ENCODE measurements at places on chromosomes 1 and 21.
A peak's percentile ranks its signal among the peaks of the same experiment; 100 is the strongest.

- no peak for DNase-seq
Observed at GRCh38 chr1:217526636-217527035, 104.3 kb downstream of the GPATCH2 start.

GRCh38 chr1:116256286-116256649, 116.8 kb upstream of the ATP1A1 start:
- no peak for DNase-seq

DNA sequence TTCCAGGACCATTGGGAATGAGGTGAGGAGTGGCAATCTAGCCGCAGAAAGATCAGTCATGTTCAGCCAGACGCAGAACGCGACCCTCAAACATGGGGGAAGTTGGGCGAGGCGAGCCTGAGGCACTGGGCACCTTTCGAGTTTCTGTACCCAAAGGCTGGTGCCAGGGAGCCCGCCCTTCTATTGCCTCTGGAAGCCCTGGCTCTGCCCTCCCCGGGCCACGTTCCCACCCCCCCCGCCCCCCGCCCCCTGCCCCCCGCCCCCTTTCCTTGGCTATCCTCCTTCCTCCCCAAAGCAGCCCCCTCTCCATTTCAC, 2.2 kb upstream of the ZBTB7B start:
- peak; percentile 69 for DNase-seq

GRCh38 chr1:46489169-46489637, 433 bp upstream of the DMBX1 start:
- no peak for DNase-seq

DNA sequence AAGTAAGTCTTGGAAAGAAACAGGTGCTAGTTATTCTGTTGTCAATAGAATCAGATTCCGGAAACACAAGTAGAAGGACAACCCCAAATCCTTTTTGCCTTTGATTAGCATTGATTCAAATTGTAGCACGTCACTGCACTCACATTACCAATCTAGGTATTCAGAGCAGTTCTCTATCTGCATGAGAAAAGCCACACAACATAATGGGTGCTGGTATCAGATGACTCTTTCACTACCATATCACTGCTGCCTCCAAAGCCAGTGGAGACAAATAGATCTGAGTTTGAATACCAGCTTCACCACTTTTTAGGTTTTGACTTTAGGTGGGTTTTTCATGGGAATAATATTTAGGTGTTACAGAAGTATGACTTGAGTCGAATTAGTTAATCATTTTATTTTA, 38.9 kb downstream of the RTCA start:
- no peak for DNase-seq

DNA sequence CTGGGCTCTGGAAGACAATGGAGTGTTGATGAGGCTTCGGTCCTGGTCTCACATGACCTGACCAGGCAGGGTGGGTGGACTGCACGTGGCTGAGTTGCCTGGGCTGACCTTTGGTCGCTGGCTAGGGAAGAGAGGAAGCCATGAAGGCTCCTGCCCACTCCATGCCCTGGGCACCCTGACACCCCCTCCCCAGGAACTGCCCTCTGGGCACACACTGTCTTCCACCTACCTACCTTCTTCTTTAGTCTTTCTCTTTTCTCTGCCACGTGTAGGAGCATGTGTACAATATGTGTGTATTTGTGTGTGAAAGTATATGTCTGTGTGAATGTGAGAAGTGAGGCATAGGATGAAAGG, 15.1 kb downstream of the POU3F1 start:
- DNase-seq = no peak

GRCh38 chr1:41656068-41656467, 171.6 kb upstream of the EDN2 start:
- no peak for DNase-seq

GRCh38 chr1:105636052-105636451, 1420.4 kb upstream of the PRMT6 start:
- no peak for DNase-seq

- no peak for DNase-seq
Observed at GRCh38 chr1:61626816-61627215, 98.1 kb downstream of the TM2D1 start.

GRCh38 chr21:26965040-26965906, 1.6 kb downstream of the ADAMTS5 start:
- DNase-seq = peak; percentile 1

- DNase-seq = no peak
Observed at GRCh38 chr1:185229981-185230380, 73.0 kb downstream of the SWT1 start.

- no peak for DNase-seq
Observed at GRCh38 chr1:119147661-119148090, 7.2 kb upstream of the WARS2 start.

- no peak for DNase-seq
Observed at GRCh38 chr21:21952566-21952965, 954.4 kb downstream of the NCAM2 start.

DNA sequence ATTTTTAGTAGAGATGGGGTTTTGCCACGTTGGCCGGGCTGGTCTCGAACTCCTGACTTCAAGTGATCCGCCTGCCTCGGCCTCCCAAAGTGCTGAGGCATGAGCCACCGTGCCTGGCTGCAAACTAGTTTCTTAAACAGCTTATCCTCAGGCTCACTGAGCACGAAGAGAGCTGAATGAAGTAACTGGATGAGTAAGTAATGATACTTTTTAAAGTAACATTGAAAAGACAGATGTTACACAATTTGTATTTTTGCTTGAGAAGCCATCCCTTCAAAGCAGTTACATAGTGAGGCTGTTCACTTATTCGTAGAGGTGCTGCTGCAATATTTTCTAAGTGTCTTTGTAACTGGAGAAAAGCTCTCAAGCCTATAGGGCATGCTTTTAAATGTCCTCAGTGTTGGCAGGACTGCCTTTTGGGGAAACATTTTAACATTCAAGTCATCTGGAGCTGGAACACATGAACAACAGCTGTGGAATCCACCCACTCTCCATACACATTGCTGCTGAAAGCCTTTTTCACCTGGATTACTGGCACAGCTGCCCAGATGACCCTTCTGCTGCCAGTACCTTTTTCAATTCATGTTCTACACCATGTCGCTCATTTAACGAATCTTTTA, 2.7 kb upstream of the YBX1 start:
- DNase-seq = no peak

- DNase-seq = no peak
Observed at GRCh38 chr21:35257413-35257812, 208.3 kb upstream of the RUNX1 start.

- no peak for DNase-seq
Observed at GRCh38 chr1:230137337-230137815, 70.3 kb downstream of the GALNT2 start.

DNA sequence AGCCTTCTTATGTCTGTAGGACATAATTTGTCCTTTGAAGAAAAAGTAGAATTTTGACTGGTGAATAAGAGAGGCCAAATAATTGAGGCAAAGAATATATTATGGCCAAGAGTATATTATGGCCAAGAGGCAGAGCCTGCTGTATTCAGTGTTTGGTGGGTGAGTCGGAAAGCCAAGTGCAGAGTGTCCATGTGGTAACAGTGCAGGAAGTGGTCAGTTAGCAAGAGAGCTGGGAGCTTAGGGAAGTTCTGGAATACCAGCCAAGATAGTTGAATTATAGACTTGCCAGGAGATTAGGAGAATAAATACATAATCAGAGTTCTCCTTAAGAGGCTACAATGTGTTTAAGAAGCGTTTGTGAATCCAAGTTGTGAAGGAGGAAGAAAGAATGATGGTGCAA, 131.5 kb upstream of the LMO4 start:
- DNase-seq = no peak

- peak; percentile 50 for DNase-seq
Observed at GRCh38 chr1:221740369-221740992, 1.4 kb downstream of the DUSP10 start.

DNA sequence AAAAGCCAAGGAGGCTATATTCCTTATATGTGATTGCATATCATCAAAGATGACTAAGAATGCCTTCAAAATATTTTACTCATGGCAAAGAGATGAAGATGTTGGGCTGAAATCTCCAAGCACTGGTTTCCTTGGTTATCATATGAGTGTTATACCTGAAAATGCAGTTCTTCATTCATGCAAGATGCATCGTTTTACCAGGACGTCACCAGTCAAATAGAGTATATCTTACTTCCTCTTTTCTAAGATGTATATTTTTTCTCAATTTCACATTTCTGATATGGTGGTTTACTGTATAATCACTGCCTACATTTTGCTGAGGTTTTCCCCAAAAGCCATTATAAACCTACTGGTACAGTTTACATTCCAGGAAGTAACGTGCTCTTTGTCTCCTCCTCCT, 1085.7 kb downstream of the NCAM2 start:
- no peak for DNase-seq

DNA sequence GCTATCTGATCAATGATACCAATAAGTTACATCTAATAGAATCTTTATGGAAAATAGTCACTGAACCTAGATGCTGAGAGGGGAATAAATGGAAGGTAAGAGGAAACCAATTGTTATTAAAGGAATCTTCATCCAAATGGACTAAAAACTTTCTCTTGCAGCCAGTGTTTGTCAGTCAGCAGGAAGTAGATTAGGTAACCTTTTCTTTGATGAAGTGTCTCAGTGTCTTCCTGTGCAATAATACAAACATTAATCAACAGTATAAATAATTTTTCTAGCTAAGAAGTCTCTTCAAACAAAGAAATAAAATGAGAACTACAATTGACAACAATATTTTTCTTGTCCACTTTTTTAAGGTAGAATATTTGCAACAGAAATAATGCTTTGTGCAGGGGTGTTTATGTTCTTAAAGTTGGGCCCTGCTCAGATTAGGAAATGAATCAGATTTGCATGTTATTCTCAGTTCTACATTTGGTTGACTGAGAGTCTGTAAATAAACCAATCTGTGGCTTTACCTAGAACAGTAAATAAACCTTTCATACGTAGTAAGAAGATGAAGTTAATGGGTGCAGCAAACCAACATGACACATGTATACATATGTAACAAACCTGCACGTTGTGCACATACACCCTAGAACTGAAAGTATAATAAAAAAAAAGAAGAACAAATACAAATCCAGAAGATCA, 391.4 kb downstream of the MRPL39 start:
- no peak for DNase-seq

DNA sequence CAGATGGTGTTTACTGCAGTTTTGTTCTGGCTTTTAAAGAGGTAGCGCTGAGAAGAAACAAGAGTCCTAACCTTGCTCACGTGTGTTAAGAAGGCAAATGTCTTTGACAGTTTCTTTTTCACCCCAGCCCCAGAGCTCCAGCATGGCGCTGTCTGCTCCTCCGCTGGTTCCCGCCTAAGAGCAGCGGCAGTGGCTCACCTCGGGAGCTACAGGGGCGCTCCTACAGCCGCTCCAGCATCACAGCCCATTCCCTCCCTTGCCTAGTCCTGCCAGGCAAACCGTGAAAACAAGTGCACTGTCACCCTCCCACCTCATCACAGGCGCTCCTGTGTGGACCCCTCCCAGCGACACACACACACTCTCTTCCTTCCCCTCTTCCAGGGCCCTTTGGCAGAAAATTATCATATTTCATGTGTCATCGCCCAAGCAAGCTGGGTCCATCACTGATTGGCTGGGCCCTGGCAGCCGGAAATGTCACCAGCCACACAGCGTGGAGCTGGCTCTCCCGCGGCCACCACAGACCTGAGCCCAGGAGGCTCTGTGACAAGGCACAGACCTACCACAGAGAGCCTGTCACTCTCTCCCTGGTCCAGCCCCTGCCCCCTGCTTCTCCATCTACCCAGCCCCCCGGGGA, 1.2 kb upstream of the HIVEP3 start:
- DNase-seq = peak; percentile 69

DNA sequence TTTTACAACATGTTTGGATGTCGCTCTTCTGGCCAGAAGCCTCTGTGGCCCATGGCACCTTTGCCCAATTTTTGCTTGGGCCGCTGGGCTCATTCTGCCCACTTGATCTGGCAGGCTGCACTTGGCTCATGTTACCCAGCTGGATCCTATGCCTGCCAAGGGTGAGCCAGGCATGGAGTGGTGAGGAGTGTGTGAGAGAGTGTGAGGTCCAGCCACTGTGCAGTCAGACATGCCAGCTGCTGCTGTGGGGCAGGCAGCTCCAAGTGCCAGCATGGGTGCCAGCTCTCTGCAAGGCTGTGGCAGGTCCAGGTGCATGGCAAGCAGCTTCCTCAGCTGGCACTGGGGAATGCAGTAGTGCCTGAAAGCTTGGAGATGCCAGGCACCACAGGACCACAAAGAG, 71.0 kb downstream of the EBNA1BP2 start:
- DNase-seq = no peak

DNA sequence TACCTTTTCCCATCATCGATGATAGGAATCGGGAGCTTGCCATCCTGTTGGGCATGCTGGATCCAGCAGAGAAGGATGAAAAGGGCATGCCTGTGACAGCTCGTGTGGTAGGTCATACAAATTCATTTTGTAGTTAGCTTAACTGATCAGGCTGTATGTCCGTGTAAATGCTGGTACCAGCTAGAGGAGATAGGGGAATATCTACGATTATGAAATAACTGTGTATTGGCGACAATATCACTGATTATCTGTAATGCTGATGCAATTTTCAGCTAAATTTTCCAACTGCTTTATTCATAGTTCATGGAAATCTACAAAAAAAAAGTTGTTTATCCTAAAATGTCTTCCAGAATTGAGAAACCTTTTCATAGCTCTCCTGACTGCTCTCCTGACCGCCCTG, 8.3 kb downstream of the PRDX6 start:
- DNase-seq = no peak

- no peak for DNase-seq
Observed at GRCh38 chr1:108892356-108893140, 15.8 kb downstream of the GPSM2 start.

GRCh38 chr1:153985341-153985912, 712 bp downstream of the RAB13 start:
- peak; percentile 56 for DNase-seq

Measured in hematopoietic multipotent progenitor cell treated with erythropoietin and hydrocortisone succinate and interleukin-3 and kit ligand, for 6 days (in vitro differentiated cells).